ENCODE measurements at places on chromosomes 4 and X.
A peak's percentile ranks its signal among the peaks of the same experiment; 100 is the strongest.

DNA sequence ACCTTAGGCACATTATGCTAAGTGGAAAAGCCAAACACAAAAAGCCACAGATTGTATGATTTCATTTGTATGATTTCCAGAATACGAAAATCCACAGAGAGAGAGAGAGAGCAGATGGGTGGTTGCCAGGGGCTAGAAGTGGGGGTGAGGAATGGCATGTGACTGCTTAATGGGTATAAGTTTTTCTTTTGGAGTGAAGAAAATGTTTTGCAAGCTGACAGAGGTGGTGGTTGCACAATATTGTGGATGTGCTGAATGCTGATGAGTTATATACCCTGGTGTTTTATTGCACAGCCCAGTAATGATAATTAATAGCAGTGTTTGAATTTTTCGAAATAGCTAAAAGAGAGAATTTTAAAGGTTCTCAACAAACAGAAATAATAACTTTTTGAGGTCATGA, 386.1 kb upstream of the HS3ST1 start:
- DNase-seq: no peak

GRCh38 chr4:17665852-17666251, 51.4 kb downstream of the MED28 start:
- DNase-seq: no peak

GRCh38 chr4:188195389-188195985, 56.2 kb downstream of the TRIML1 start:
- no peak for DNase-seq

DNA sequence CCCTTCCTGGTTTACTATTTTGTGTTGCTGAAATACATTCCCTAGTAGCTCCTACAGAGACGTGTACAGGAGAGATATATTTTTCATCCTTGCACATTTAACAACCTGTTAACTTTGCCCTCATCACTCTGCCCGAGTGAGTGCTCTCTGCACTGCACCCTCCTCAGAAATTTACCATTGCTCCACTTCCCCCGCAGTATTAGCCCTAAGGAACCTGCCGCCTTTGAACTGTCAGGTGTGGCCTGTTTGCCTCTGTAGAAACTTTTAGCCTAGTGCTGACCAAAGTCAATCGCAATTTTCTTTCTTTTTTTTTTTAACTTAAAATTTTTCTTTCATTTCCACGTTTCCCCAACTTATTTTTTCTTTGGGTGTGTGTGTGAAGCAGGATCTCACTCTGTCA, 46.6 kb upstream of the TBL1X start:
- DNase-seq: no peak

DNA sequence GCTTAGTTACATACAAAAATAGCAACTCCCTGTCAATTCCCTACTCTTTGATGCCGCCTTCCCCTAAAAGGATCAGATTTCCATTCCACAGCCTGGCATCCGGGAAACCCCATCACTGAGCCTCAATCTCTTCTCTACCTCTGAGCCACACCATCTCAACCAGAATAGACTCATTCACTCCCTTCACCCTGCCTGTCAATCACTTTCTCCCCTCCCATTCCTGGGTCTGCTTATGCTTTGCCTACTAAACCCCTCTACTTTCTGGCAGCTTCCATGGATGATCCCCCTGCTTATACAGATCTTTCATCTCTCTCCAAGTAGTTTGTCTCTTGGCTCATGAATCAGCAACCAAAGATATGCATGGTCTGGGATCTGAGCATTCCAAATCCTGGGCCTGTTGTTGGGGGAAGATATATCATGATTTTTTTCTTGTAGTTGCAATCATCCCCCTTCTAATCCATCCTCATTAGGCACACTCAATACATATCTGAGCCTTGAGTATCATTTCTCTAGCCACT, 2.6 kb downstream of the AMER1 start:
- no peak for DNase-seq

DNA sequence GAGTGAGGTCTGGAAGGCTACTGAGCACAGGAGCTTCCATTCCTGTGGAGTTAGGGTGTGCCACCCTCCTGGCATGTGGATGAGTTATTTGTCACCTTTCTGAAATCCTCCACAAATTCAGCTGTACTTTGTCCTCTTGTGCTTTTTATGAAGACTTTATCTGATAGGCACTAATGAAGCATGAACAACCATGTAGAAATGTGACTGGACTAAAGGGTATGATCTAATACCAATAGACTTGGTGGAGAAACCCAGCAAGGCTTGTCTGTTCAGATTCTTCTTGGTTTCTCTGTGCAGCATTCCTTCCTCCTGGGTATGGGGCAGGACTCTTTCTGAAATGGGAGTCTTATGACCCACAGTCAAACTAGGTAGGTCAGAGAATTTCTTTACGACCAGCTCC, 9.6 kb downstream of the NBDY start:
- no peak for DNase-seq

DNA sequence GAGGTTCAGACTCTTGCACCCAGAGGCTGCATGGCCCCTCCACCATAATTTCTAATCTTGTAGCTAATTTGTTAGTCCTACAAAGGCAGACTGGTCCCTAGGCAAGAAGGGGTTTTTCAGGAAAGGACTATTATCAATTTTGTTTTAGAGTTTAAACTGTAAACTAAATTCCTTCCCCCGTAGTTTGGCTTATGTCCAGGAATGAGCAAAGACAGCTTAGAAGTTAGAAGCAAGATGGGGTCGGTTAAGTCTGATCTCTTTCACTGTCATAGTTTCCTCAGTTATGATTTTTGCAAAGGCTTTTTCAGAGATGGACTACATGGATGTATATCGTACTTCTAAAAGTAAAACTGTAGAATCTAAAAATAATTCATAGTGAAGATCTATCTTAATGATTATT, 258.1 kb upstream of the IL1RAPL1 start:
- no peak for DNase-seq

GRCh38 chr4:95204267-95204844, 344.4 kb downstream of the UNC5C start:
- DNase-seq: no peak

- DNase-seq: no peak
These were observed 27.4 kb downstream of the FRYL start for GRCh38 chr4:48752726-48753125.

- DNase-seq: no peak
These were observed 57.7 kb upstream of the UGT2B7 start for GRCh38 chr4:69038582-69038981.

DNA sequence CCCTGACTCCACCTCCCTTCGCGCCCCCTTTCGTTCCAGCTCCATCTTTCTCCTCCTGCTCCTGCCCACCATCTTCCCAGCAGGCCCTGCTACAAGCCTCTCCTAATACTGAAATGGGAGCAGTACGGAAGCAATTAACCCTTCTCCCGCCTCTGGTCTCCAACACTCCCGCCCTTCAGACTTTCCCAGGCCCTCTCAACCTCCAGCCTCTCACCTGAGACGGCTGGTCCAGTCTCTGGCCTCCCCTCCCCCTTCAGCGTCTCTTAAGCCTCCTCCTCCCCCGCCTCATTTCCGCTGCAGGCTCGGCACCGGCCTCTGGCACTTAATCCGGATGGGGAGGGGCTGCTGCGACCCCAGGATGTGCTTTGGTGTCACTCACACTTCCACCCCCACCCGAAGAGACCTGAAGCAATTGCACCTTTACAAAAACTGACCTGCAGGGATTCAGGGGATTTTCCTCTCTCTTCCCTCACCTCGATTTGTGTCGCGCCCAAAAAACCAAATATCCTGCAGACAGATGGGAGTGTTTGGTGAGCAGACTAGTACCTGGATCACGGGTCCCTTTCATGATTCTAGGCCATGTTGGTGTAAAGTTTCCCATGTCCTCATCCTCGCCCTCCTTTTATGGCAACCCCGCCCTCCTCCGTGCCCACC, 657 bp downstream of the TCEAL8 start:
- DNase-seq: peak; percentile 14

DNA sequence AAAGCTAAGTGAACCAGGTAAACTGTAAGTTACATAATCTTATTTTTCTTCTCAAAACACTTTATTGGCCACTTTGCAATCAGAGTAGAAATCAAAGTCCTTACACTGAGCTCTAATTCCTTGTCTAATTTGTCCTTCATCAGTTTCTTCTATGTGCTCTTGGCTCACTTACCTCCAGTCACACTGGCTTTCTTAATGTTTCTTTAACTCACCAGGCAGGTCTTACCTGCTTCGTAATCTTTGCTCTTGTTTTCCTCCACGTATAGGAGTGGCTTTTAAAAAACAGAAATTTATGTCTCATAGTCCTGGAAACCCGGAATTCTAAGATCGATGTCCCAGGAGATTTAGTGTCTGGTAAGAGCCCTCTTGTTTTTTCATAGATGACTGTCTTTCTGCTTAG, 1462.1 kb downstream of the FSTL5 start:
- DNase-seq: no peak

DNA sequence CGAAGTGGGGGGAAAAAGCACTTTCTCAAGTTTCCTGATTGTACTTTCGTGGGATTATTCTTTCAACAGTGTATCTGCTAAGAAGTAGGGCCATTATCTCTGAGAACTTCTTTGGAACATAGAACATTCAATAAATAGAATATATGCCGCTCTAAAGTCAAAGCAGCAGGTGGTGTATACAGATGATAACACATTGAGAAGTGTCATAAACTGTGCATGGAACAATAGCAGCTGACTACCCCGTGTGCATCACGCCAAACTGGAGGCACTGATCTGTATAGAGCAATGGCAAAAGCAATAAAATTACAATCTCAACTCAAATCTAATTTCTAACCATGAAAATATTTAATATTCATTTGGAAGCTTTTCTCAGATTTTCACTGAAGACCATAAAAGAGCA, 175.3 kb downstream of the DCTD start:
- DNase-seq: no peak

- no peak for DNase-seq
These were observed 14.5 kb downstream of the DOCK11 start for GRCh38 chrX:118510111-118510510.

GRCh38 chr4:54391104-54391503, 162.0 kb downstream of the PDGFRA start:
- no peak for DNase-seq

DNA sequence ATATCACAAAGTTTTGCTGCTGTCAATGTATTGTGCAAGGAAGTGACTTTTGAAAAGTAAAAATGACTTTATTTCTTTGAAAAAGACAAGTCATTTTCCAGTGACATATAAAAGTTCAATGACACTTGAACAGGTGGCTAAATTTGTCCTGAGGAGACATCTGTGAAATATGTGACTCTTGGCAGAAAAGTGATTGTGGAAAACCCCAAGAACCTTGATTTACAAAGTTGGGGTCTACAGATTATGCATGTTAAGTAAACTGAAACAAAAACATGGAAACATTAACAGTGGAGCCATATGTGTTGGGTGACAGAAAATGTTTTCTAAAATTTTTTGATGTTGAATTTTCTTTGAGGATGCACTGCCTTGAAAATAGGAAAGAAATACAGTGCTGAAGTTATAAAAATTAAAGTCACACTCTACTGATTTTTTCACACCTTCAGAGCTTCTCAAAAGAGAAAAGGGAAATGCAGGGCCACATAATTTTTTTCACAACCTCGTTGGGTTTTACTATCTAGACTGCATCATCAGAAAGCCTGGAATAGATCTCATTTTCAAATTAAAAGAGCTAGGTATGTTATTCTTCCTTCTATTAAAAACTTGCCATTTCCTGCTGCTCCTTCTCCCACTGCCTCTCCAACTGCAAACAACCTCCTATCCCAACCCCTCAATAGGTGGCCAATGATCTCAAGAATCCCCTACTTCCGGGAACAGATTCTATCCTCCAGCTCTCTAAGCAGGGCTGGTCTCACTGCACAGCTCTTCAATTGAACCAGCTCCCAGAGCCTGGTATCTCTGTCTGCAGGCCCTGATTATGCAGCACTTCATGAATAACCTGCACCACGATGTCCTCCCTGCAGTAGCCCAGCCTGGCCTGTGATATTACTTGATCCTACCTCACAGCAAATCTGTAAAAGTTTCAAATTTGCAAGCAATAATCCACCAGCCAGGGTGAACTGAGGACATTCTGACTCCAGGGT, 570.8 kb upstream of the CPEB2 start:
- no peak for DNase-seq

DNA sequence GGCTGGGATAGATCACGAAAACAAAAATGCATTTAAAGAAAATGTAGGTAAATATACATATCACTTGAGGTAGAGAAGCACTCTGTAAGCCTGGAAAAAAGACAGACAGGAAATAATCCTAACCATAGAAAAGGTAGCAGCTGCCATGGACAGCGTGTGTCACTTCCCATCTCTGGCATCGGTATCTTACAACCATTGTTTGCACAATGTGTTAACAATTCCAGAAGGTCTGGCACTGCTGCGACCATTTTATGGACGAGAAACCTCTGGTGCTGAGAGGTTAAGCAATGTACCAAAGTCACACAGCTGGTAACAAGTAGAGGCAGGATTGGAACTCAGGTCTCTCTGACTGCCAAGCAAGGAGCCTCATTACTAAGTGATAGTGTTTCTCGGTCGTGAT, 1.7 kb upstream of the MTNR1A start:
- no peak for DNase-seq

DNA sequence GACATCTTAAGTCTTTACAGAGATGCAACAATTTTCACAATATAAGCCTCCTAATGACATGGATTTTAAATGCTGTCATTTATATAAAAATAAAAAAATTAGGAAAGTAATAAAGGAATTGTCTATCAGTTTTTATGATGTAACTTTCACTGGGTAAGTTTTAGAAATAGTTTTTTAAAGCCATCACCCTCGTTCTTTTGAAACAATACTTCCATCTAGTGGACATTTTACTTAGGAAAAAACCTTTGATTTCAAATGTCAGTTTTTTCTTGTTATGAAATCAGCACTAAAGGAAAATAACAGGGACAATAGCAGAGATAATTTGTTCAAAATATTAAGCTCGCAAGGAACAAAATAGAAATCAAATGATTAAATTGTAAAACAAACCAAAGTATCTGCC, 24.3 kb upstream of the NDNF start:
- no peak for DNase-seq

DNA sequence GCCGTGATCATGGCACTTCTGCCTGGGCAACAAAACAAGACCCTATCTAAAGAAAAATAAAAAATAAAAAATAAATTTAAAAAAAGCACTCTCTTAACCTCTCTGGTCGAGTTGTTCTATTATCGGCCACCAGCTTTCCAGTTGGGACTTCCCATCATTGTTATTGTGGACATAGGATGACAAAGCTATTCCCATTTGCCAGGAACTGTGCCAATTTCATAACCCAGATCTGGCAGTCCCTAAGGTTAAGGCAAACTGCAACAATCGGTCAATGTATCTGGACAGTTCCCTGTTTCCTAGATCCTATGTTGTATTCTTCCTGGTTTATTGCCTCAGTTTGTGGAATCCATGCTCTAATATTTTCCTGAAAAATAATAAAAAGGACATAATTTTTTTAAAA, 17.8 kb upstream of the ANXA5 start:
- no peak for DNase-seq

GRCh38 chr4:93981594-93981993, 153.0 kb downstream of the ATOH1 start:
- no peak for DNase-seq

GRCh38 chrX:39873117-39873516, 224.6 kb downstream of the BCOR start:
- DNase-seq: no peak

- DNase-seq: no peak
These were observed 128.0 kb downstream of the ARHGEF9 start for GRCh38 chrX:63656871-63657580.

- DNase-seq: no peak
These were observed 203.8 kb downstream of the AASDH start for GRCh38 chr4:56183344-56183959.

All from C1 segment of cervical spinal cord (tissue), 14 donors.